Left lung (tissue), 14 donors: ENCODE measurements at places on chromosomes 12 and 14. TPM values are rescaled to one million over a fixed set of nuclear protein-coding genes. Genes with fewer than 3 reads are reported as not detected.

Gene KITLG
- 52.6 TPM for total RNA-seq

Gene KRT72
- total RNA-seq, result not detected

DNA sequence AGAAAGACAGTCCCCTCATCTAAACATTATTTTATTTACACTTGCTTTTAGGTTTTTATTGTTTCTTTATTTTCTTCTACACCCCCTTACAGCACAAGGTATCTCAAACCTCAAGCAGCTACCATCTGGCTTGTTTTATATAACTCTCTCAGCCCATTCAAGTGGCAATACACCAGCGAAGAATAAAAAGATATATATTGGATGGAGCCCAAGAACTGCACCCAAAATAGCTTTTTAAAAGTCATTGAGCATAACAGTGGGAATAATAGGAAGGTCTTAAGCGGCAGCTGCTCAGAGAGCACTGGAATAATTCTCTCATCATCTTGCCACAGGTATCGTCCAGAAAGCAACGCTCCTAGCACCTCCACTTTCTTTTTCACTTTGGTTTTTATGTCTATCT lies 322.5 kb downstream of the SYT1 start:
- no peak overlapping the region for H3K4me3 ChIP-seq
- no peaks in the 10 kb centered on the region for H3K27me3 ChIP-seq
- H3K4me1 ChIP-seq, result no peaks in the 10 kb centered on the region

Gene KRT8
- total RNA-seq, result 1,126 TPM

- H3K4me1 ChIP-seq, result peaks cover 3% of the 10 kb centered on the region
- no peak for DNase-seq
- no peaks in the 10 kb centered on the region for H3K36me3 ChIP-seq
Observed at GRCh38 chr12:31362759-31363415, 36.9 kb upstream of the SINHCAF start.

- H3K27ac ChIP-seq, result peak overlapping the region; percentile 62
- no peaks in the 10 kb centered on the region for H3K36me3 ChIP-seq
- peaks cover 41% of the 10 kb centered on the region for H3K4me1 ChIP-seq
- no peak for DNase-seq
- no peaks in the 10 kb centered on the region for H3K27me3 ChIP-seq
- no peak overlapping the region for H3K4me3 ChIP-seq
Observed at GRCh38 chr14:99578541-99579101, 25.4 kb downstream of the CCDC85C start.

GRCh38 chr12:47885012-47885501 lies 19.7 kb downstream of the VDR start:
- H3K4me1 ChIP-seq, result peaks cover 67% of the 10 kb centered on the region
- no peak for DNase-seq
- H3K27ac ChIP-seq, result no peak overlapping the region
- no peak overlapping the region for H3K4me3 ChIP-seq
- no peaks in the 10 kb centered on the region for H3K27me3 ChIP-seq
- no peaks in the 10 kb centered on the region for H3K36me3 ChIP-seq
